Activated T-cell treated with anti-CD3 and anti-CD28 coated beads, Interleukin-2, amount 50 U/mL, for 4 hours (primary cell): ENCODE measurements at places on chromosomes 13 and 19. TPM values are rescaled to one million over a fixed set of nuclear protein-coding genes. Genes with fewer than 3 reads are reported as not detected.

ZNF470 gene
- 1.7 TPM for total RNA-seq

ARL11 gene
- total RNA-seq, result 0.10 TPM

MRPS31 gene
- total RNA-seq, result 46.4 TPM

RCBTB1 gene
- total RNA-seq, result 14.0 TPM

PNPLA6 gene
- total RNA-seq, result 121 TPM

B3GNT8 gene
- 0.15 TPM for total RNA-seq

MAB21L1 gene
- total RNA-seq, result not detected

PLPP2 gene
- 0.40 TPM for total RNA-seq

NCAN gene
- 0.08 TPM for total RNA-seq

LPAR6 gene
- total RNA-seq, result 3.8 TPM

DNA sequence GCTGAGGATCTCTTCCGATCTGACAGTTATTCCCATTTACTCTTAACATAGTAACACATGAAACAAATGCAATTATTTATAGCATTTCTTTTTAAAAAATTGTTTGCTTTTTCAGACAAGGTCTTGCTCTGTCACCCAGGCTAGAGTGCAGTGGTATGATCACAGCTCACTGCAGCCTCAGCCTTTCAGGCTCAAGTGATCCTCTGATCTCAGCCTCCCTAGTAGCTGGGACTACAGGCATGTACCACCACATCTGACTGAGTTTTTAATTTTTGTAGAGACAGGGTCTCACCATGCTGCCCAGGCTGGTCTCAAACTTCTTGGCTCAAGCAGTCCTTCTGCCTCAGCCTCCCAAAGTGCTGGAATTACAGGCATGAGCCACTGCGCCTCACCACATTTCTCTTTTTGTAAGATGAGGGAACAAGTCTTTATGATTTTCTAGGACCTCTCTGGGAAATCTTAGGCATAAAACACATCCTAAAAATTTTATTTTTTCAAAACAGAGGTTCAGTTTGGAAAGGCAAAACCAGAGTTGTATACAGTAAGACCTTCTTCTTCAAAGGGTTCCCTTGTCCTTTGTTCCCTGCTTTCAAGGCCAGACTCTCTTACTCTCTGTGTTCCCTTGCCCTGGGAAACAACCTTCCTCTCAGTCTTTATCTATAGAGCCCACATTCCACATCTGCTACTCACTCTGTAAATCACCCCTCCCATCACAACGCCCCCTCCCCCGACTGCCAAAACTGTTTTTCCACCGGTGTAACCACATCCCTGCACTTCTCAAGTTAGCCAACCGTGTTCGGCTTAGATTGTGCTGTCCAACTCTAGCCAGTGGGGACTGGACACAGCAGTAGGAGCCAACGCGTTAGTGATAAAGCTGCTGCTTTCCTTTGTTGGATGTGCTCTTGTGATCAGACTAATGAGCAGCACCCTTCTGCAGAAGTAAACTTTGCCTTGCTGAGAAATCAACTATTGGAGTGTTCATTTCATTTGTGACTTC, 56.2 kb downstream of the DHRS12 start:
- DNase-seq, result no peak

DNA sequence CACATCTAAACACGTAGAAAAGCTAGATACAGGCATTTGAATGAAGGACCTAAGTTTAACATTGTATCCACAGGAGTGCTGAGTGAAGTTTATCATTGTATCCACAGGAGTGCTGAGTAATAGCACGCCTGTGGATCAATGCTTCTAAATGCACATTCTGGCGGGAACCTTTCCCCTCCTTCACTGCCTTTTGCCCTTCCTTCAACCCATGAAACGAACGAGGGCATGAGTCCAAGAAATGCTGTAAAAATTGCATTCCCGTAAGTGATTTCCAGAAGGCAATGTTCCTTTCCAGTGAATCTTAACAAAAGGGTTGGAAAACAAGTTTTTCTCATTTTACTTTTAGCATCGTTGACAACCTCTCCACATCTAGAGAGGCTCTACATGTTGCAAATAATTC, 88.1 kb downstream of the ZDHHC20 start:
- DNase-seq, result no peak

- no peak for DNase-seq
Measured at GRCh38 chr13:95388420-95389079, 87.3 kb upstream of the ABCC4 start.

DNA sequence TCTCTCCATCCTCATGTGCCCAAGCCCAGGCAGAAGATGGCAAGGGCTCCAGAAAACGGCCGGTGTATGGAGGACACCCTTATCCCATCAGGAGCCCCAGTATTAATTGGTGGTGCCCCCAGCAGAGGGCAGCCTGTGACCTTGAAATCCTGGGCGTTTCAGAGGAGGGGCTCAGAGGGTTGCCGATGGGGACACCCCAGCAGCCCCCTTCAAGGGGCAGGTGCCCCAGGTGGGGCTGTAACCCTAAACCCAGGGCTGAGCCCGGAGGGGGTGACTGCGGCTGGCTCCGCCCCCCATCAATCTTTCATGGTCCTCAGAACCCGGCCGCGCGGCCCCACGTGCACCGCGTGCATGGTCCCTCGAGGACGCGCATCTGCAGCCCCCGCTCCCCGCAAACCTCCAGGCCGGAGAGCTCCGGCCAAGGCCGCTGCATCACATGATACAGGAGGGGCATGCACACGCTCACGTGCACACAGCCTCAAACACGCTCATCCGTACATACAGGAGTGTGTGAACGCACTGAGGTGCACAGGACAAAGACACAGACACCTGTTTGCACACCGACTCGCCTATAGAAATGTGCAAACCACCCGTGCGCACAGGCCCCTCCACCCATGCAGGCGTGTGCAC, 949 bp downstream of the RAB3A start:
- DNase-seq, result no peak

DNA sequence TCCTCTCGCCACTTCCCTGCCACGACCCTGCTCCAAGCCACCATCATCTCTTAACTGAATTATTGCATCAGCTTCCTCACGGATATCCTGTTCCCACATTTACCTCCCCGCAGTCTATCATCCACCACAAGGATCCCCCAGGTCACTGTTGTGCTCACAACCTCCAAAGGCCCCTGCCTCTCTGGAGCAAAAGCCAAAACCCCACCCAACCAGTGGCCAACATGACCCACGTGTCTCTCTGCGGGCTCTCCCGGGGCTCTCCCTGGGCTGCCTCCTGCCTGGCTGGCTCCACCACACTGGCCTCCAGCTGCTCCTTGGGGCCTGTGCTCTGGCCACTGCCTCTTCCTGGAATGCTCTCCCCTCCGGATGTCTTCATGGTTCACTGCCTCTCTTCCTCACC, 809.3 kb downstream of the UQCRFS1 start:
- DNase-seq, result no peak

DNA sequence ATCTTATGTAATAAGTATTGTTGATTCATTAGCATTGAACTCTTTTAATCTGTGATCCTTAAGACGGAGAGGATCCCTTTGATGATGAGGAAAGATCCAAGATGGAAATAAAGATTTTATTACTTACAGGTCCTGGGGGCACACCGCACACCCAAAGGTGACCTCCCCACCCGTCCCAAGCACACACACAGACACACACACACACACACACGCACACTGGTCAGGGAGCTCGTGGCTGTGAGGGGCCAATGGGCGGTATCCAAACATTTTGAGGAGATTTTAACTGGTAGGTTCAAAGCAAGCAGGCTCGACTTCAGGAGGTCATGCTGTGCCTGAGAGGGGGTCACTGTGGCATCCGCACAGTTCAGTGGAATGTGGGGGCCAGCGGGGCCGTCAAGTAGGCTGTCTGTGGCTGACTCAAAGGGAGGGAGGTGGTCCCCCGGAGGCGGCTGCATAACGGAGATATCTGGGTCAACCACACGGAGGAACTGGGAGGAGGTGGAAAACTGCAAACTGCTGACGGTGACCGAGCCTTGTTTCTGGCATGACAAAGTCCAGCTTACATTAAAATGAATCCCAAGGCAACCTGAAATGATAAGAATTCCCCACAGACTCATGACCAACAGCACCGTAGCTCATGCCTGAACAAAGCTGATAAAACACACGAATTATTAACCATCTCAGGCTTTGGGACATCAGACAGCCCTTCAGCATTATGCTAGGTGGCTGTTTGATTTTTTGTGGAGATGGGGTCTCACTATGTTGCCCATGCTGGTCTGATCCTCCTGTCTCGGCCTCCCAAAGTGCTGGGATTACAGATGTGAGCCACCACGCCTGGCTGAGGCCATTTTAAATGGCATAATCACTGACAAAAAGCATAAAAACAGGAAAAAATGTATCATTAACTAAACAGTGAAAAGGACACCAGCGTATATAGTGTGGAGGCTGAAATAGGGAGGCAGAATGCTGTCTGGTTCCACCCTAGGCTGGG, 20.9 kb upstream of the SIGLEC11 start:
- DNase-seq, result no peak

GRCh38 chr13:42328672-42329071, 56.7 kb downstream of the AKAP11 start:
- DNase-seq, result no peak
